Activated CD4-positive, CD25-positive, alpha-beta regulatory T cell (primary cell): ENCODE measurements at places on chromosomes 1 and 21.

DNA sequence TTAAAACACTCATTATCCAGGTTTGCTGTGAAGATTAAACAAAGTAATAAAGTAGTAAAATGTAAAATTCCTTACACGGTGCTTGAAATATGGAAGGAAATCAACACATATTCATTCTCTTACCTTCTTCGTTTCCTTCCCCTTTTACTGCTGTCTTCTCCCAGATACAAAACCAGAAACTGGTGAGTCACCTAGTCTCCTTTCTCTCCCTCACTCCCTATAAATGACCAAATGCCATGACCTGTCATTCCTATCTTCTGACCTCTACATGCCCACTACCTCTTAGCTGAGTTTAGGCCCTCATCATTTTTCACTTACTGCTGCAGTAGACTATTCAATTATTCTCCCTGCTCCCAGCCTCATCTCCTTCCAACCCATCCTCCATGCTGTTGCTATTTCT lies 4.3 kb upstream of the NR1I3 start:
- DNase-seq: no peak

GRCh38 chr1:86325264-86325663 lies 70.9 kb downstream of the ODF2L start:
- DNase-seq: no peak

GRCh38 chr1:184701816-184702215 lies 52.8 kb downstream of the EDEM3 start:
- DNase-seq: no peak

DNA sequence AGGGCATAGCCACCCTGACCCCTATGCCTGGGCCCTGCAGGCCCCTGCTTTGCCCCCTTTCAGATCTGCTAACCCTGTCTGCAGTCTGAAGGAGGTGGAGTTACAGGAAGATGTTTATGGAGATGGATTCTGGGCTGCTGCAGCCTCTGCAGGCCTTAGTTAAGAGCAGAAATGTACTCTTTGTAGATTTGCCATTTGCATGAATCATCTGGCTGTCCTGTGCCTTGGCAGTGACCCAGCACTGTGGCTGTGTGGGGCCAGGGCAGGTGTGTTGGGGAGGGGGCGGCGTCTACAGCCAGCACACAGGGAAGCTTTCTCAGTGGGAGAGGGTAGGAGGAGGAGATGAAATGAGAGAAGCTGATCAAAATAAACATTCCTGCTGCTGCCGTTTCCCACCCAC lies 867.3 kb downstream of the PLA2G4A start:
- DNase-seq: no peak

DNA sequence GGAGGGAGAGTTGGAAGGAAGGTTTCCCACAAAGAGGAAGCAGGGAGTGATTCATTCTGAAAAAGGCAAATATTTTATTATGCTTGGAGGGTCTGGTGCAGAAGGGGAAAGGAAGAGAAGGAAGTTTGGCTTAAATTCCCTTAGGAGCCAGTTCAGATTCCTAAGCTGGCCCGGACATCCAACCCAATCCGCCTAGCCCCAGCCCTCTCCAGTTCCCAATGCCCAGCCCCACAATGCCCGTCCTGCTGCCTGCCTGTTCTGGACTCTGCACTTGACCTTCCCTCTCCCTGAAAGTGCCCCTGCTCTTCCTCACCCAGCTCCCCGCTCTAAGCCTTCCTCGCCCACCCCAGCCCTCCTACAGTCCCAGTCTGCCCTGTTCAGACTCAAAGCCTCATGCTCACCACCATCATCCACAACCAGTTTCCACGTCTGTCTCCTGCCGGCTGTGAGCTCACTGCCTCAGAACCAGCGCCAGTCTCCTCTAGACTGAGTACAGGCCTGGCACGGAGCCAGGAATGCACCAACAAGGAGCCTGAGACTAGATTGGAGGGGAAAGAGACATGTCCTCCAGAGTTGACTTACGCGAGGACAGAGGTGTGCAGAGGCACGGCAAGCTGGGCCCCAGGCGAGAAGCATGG lies 18.9 kb downstream of the CAPN2 start:
- DNase-seq: no peak

DNA sequence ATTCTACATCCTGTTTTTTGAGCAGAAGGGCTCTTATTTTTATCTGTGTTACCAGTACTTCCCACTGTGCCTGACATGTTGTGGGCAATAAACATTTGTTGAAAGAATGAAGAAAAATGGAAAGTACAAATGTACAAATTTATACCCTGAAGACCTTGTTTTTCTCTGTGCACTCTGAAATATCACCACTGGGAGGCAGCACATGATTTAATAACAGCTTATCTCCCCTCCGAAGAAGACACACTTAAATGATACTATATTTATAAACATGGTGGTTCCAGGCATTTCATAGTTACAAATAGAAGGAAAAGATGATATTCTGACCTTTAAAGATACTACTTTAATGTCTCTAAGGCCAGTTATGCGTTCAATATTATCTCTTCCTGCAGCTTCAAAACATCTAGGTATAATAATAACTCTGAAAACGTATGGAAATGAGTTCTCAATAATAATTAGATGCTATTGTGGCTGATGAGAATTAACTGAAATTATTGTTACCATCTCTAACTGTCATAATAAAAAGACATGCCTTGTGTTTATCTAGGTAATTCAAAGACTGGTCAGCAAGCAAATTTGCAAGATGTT lies 12.8 kb downstream of the DYNLT5 start:
- DNase-seq: peak; percentile 33

GRCh38 chr1:160664573-160665051 lies 17.8 kb upstream of the SLAMF1 start:
- no peak for DNase-seq

DNA sequence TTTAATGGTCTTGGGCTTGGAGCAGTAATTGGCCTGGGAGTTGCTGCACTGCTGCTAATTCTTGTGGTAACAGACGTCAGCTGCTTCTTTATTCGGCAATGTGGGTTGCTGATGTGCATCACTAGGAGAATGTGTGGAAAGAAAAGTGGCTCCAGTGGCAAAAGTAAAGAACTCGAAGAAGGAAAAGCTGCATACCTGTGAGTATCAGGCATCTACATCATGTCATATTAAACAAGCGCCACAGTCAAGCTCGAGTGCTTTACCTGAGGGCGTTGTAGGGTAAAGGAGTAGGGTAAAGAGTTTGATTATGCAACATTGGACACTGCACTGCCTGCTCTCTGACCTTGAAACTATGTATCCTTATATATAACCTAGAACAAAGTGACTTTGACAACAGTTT lies 510.6 kb downstream of the NCAM2 start:
- no peak for DNase-seq
